ENCODE measurements at places on chromosomes 7 and 10.

DNA sequence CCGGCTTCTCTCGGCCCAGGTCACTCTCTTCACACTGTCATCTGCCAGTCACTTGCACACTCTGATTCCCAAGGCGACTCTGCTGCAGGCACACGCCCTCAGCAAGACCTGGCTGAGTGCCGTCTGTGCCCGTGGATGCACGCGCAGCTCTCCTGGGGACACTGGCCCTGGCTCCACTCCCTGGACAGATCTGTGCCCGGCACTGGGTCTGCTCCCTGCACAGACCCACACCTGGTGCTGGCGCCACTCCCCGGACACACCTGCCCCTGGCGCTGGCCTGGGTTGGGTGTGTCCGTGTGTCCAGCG lies 133.2 kb downstream of the DNAJB6 start:
- no peak for DNase-seq

DNA sequence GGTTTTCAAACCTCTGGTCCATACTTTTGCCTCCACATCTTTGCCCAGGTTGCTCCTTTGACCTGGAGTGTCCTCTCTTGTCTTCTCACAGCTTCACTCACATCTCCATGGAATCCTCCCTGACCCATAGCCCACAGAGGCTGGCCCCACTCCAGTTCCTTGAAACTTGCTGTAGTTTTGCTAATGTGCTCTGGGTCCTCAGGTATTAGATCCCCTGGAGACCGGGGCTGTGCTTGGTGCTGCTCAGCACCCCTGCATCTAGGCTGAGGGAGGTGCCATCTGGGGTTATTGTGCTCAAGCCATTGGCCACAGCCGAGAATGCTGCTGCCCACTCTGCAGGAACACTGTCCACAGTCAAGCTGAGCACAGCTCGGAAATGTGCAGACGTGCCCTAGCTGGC lies 16.5 kb downstream of the KNDC1 start:
- DNase-seq: no peak

GRCh38 chr7:118288098-118288497 lies 63.6 kb downstream of the ANKRD7 start:
- DNase-seq: peak; percentile 70

GRCh38 chr10:89921403-89921802 lies 220.0 kb downstream of the KIF20B start:
- DNase-seq: no peak

- DNase-seq: no peak
These were observed 69.4 kb upstream of the PDLIM1 start for GRCh38 chr10:95360122-95360714.

DNA sequence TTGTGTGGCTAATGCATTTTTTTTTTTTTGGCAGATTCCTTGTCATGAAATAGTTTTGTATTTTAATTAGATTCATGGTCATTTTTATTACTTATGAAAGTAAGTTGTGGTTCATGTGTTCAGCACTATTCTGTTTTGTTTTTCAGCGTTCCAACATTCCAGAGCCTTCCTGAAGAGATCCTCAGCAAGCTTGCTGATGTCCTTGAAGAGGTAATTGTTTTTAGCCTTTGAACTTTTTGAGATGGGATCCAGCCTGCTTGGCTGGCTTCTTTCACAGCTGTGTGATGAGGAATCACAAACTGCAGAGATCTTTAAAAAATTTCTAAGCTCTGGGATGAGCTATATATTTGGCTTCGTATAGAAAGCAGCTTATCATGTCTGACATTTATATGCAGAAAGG lies 208.0 kb upstream of the CSTF2T start:
- no peak for DNase-seq

DNA sequence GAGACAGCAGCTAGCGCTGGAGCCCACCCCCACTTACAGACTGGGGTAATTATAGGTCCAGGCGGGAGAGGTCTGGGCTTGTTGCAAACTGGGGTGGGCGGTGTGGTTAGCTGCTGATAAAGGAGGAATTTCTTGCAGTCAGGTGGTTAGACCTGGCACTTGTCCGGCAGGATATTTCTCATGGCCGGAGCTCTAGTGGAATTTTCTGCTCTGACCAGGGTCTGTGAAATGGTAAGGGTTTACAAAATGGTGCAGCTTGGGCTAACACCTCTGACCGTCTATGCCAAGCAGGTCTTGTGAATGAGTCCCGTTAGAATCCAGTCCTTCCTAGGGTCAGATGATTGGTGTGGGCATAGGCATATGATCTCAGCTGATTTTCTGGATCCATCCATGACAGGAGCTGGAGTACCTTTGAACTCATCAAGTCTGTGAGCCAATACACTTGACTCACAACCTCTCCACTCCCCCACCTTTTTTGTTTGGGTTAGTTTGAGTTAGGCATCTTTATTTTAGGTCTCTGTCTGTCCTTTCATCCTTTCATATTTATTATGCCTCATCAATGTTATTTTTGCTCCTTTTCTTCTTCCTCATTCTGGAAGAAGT lies 213.4 kb downstream of the SUGCT start:
- DNase-seq: no peak

GRCh38 chr7:88111954-88112471 lies 107.8 kb downstream of the SRI start:
- DNase-seq: no peak

DNA sequence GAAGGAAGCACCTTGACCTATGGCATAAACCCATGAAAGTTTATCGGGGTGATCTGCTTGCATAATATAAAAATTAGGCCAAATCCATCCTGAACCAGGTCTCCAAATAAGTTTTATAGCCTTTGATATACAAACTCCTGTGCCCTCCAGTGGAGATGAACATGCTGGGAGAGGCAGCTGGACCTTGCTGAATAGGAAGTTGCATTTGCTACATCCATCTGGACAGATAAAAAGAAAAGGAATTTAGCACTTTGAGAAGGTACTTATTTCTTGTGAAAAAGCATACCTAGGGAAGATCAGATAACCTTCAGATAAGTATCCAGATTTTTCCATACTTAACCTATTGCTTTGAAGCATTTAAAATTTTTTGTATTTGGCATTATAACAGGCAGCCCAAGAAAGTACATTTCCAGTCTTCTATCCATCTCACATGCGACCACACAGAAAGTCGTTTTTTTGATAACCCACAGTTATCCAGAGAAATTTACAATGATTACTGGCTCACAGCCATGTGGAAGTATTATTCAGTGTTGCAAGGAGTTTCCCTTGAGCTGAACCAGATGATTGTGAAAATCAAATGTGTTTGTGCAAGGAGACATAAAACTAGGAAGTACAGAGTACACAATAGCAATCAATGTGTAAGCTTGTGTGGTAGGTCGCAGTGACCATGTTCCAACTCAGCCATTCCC lies 124.4 kb upstream of the STK17A start:
- no peak for DNase-seq

DNA sequence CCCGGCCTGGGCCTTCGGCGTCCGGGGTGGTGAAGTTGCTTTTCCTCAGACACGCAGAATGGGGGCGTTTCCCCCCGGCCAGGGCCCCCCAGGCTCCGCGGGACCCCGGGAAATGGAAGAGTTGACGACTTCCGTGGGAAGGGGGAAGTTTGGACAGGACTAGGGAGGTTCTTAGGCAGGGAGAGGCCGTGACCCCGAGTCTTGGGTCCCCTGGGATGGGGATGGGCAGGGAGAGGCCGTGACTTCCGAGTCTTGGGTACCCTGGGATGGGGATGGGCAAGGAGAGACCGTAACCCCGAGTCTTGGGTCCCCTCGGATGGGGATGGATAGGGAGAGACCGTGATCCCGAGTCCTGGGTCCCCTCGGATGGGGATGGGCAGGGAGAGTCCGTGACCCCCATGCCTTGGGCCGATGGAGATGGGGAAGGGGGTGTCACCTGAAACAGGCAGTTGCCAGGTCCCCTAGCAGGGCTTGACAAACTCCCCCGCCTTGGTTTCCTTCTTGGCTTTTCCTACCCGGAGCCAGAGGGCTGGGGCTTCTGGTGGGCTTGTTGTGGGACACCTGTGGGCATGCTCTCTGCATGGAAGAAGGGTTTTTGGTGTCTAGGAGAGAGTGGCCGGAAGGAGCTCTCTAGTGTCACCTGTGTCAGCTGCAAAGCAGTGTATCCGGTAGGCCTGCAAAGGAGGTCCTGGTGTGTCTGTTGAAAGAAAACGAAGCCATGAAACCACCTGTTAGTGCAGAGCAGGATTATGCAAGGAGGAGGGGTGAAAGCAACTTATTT lies 1.1 kb downstream of the TRRAP start:
- DNase-seq: peak; percentile 79

GRCh38 chr10:111118758-111119157 lies 41.9 kb downstream of the ADRA2A start:
- no peak for DNase-seq

GRCh38 chr10:30042820-30043219 lies 16.6 kb downstream of the JCAD start:
- DNase-seq: no peak

- no peak for DNase-seq
These were observed 489.2 kb downstream of the ZNF33B start for GRCh38 chr10:42149027-42149700.

DNA sequence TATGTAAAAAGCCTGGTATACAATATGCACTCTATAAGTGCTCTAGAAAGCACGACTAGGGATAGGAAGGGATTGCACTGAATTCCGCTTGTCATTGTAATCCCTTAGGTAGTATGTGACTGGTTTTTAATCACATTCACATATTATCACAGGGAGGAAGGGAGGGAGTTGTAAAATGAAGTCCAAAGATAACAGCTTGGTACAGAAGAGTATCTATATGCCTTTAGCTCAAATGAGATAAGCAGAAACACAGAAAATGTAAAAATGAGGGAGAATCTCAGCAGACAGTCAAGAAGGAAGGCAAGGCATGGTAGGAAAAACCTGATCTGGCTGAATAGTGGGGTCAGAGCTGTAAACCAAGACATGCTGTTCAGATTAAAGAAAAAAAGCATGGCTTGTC lies 63.4 kb downstream of the ABI1 start:
- DNase-seq: no peak

- DNase-seq: no peak
These were observed 44.4 kb downstream of the ATXN7L1 start for GRCh38 chr7:105831824-105832535.

DNA sequence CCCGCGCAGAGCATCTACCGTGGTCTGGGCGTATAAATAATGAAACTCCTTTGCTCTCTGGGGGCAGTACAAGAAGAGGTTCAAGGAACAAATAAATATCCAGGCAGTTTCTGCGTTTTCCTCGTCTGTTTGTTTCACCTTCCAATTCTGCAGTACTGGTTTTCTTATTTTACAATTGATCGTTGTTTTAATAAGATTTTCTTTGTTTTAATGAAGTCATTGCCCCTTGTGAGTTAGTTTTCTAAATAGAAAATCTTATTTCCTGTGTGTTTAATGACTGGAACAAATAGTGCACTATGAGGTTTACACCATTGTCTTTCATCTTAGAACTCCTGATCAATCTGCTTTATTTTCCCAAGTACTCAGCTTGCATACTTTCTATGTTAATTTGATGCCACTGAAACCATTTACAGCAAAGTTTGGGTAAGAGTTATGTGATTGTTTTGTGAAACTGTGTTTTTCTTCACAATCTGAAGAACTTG lies 1.2 kb downstream of the PLEKHA1 start:
- DNase-seq: no peak

DNA sequence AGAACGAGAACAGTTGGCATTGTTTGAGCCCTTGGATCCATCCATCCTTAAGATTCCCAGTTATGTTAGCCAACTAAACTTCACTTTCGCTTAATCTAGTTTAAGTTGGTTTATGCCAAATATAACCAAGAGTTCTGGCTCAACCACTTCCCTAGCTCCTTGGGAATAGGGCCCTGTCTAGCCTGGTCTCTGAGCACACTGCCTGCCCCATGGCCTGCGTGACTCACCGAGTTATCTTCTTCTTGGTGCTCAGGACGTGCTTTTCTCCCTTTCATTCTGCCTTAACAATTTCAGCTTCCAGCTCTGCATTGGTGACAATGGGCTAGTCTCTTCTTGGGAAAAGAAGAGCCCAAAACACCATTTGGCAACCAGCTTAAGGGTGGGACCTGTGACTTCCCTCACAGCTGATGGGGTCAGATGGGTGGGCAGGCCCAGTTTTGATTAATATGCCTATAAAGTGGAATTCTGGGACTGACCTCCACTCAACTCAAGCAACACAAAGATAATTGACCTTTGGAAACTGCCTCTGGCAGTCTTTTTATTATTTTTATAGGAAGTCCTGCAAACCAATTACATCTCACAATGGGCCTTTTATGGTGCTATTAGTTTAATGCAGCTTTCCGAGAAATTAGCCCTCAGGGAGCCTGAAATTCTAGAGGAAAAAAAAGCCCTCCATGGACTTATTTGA lies 126.4 kb downstream of the CFAP58 start:
- no peak for DNase-seq

GRCh38 chr10:12709000-12709401 lies 292.5 kb downstream of the CCDC3 start:
- DNase-seq: no peak

GRCh38 chr7:6153646-6154541 lies 118.5 kb downstream of the CYTH3 start:
- no peak for DNase-seq

DNA sequence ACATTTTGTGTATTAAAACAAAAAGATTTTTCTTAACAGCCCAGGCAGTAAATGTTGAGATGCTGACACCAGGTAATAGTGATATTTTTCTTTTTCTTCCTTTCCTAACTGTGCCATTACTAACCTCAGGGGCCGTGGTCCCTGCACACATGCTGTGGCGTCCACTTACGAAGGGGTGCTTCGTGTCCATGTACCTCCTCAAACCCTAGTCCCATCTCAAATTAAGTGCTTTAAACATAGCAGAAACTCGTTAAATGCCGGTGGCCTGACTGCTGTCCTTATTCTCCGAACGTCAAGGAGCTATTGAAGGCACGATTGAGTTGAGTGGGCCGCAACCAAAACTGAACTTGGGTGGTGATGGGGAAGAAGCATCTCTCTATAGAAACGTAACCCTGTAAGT lies 132.4 kb downstream of the ZMYND11 start:
- DNase-seq: no peak

GRCh38 chr7:124801330-124801895 lies 35.8 kb upstream of the GPR37 start:
- DNase-seq: no peak

GRCh38 chr7:96196676-96197075 lies 125.2 kb downstream of the SLC25A13 start:
- DNase-seq: no peak

- no peak for DNase-seq
These were observed 675 bp downstream of the IL6 start for GRCh38 chr7:22727714-22728035.

DNA sequence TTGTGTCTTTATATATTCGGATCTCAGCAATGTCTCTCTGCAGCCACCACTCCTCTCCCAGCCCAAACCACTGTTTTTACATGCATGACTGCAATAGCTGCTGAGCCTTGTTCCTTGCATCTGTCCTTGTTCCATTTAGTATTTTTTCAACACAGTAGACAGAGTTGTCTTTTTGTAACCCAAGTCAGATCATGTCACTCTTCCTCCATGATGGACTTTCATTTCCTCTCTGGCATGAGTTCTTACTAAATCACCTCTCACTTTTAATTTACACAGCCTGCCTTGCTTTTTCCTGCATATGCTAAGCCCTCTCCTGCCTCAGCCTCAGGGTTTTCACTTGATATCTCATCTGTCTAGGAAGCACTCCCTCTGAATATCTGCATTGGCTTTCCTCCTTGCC lies 353.2 kb downstream of the HGF start:
- DNase-seq: no peak

- no peak for DNase-seq
These were observed 208.9 kb downstream of the TAX1BP1 start for GRCh38 chr7:27948861-27949260.

All from activated CD4-positive, alpha-beta T cell treated with anti-CD3 and anti-CD28 coated beads, Interleukin-2, Interleukin-4, amounts not matched to agents 100 ng/mL and 50 ng/mL, durations not matched to agents 16 hours and 8 hours (primary cell).